ENCODE measurements at places on chromosomes 12 and 14. TPM values are rescaled to one million over a fixed set of nuclear protein-coding genes. Genes with fewer than 3 reads are reported as not detected.

Gene APOLD1
- 6.9 TPM for polyA plus RNA-seq

Gene PRICKLE1
- polyA plus RNA-seq = 25.9 TPM

Gene KIF26A
- polyA plus RNA-seq = 6.8 TPM

Gene OR4K2
- not detected for polyA plus RNA-seq

Gene SLC41A2
- 6.6 TPM for polyA plus RNA-seq

Gene TTC9
- 6.8 TPM for polyA plus RNA-seq

Gene GSKIP
- 14.1 TPM for polyA plus RNA-seq

Gene NOVA1
- polyA plus RNA-seq = 16.0 TPM

Gene OR6C2
- not detected for polyA plus RNA-seq

Gene PCNX1
- 19.7 TPM for polyA plus RNA-seq

Gene SRRM4
- 0.27 TPM for polyA plus RNA-seq

Gene CNTN1
- polyA plus RNA-seq = 12.7 TPM

All from muscle of back (tissue), 13 donors.